ENCODE measurements at places on chromosomes 11 and 22. TPM values are rescaled to one million over a fixed set of nuclear protein-coding genes. Genes with fewer than 3 reads are reported as not detected.

DNA sequence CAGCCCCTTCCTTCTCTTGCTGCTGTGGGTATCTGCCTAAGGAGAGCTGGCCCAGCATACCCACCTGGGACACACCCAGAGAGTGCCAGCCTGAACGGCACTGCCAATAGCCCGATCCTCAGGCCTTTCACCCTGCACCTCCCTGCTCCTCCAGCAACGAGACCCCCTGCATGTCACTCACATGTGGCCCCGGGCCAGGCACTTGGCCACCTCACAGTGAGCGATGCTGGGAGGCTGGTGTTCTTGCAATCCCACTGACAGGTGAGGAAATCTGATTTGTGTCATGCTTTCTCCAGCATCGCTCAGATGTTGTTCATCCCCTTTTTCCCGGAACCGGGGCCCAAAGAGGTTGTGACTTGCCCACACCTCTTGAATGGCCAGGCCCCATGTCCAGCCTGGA, 20.5 kb downstream of the DAGLA start:
- DNase-seq: no peak

DNA sequence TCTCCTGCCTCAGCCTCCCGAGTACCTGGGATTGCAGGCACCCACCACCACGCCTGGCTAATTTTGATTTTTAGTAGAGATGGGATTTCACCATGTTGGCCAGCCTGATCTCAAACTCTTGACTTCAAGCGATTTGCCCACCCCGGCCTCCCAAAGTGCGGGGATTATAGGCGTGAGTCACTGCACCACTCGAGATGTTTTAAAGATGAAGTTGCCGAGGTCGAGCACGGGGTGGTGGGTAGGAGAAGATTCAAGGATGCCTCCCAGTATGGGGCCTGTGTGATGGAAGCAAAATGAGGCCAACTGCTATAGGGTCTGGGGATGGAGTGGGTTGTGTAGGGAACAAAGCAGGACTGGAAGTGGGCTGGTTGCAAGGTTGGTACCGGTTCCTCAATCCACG, 245.2 kb downstream of the MN1 start:
- no peak for DNase-seq

- peak; percentile 72 for DNase-seq
These were observed 3.4 kb upstream of the P2RY6 start for GRCh38 chr11:73268671-73269271.

GRCh38 chr11:85257837-85258236, 369.3 kb downstream of the DLG2 start:
- no peak for DNase-seq

- no peak for DNase-seq
These were observed 64.3 kb downstream of the ETS1 start for GRCh38 chr11:128522943-128523518.

DNA sequence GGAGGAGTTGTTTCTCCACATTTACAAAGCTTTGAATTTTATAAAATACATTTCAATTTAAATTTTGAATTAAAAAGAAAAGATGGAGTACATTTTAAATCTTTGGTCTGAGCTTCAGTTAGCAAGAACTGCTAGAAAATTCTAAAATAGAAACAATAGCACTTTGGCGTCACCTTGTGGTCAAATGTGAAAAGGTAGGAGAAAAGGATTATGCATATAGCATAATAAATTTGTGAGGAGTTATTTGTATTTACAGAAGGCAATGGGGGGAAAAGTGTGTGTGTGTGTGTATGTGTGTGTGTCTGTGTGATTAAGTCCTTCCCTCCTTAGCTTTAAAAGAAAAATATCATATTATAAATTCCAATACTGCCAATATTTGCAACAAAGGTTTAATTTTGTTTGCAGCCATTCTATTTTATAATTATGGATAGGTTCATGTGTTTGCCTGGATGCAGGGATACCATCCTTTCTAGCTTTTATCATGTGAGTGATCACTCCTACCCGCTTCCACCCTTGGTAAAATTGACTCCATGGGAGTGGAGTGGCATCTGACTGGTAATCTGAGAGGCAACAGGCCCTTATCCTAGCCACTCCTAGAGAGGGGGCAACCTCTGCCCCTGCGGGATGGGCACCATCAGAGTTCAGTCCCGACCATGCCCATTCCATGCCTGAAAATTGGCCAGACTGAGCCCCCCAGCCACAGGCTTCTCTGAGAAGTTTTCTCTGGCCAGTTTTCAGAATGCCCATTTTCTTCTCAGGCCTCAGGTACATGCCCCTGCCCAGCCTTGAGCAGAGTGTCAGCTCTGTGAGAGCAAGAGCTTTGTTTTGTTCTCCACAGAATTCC, 13.6 kb upstream of the LGR4 start:
- no peak for DNase-seq

GRCh38 chr22:31876156-31876920, 68.0 kb upstream of the YWHAH start:
- DNase-seq: no peak

The OR10D3 gene
- total RNA-seq: not detected

The GAB4 gene
- not detected for total RNA-seq

GRCh38 chr11:121929581-121929980, 186.4 kb downstream of the BLID start:
- DNase-seq: no peak

GRCh38 chr11:19864141-19865140, 151.8 kb downstream of the NAV2 start:
- DNase-seq: no peak

DNA sequence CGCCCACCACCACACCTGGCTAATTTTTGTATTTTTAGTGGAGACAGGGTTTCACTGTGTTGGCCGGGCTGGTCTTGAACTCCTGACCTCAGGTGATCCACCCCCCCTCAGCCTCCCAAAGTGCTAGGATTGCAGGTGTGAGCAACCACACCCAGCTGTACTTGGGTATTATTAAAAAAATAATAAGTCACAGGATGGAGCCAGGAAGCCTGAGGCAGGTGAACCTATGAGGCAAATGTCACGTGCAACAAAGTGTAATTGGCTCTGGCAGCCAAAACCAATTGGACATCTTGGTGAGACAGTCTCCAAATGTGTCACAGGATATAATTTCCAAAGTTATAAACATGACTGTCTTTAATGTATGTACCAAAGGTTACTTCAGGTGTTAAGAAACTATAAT, 24.0 kb upstream of the MALAT1 start:
- DNase-seq: no peak

The GP1BB gene
- total RNA-seq: not detected

GRCh38 chr11:25057861-25058260, 561.0 kb downstream of the LUZP2 start:
- DNase-seq: no peak

GRCh38 chr11:17391493-17392355, 3.3 kb upstream of the KCNJ11 start:
- DNase-seq: no peak

The CCDC117 gene
- total RNA-seq: 19.6 TPM

DNA sequence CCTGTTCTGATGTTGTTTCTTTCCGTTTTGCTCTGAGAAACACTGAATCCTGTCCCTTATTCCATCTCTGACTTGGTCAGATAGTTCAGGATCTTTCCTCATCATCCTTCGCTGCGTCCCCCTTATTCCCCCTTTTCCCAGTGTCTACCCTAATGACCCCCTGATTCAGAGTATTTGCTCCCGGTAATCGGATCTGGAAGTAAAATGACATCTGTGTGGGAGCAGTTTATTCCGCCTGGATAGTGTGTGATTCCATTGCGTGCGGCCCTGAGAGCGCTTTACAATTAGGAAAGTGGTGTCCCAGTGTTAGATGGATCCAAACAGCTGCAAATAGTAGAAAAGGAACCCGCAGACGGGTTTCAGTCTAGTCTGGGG, 606 bp downstream of the DRG1 start:
- DNase-seq: peak; percentile 20

The LDHAL6A gene
- not detected for total RNA-seq

DNA sequence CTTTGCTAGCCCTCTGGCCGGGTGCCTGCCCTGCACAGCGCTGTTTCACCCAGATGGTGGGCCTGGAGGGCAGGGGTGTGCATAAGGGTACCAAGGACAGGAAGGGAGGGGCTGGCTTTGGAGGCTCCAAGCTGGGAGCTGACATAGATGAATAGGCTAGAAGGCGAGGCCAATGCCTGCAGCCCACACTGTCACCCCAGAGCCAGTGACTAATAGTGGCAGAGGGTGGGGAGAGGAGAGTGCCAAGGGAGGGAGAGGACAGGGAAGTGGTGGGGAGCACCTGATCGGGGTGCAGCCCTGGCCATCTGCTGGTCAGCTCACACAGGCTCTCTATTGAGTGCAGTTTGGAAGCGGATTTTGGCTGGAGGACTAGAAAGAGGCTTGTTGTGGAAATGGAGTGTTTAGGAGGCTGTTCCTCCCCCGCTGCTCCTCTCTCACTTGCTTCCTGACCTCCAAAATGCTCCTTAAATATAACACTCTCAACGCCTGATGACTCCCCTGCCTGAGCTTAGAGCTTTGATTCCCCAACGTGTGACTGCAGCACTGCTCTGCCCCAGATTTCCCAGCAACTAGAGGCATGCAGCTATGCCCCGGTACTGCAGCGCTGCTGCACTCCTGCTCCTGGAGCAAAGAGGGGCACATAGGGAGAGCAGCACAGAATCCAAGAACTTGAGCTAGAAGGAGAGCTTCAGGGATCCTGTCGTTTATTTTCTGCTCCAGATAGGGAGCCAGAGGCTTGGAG, 89.2 kb downstream of the GRAMD1B start:
- DNase-seq: no peak

The SAAL1 gene
- total RNA-seq: 10.2 TPM

DNA sequence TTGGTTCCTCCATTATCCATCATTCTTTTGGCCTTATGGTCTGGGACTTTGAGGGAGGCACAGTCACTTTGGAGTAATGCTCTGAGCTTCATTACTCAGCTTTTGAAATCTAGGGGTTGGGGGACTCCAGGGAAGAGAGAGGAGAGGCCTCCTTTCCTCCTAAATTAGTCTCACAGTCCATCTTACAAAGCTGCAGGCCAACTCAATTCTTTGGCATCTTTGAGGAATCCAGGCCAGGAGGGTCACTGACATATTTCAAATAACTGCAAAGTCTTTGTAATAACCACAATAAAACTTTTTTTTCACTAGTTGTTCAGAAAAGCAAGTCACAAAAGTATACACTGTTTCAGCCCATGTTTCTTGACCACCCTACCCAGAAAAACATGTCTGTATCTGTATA, 73.3 kb upstream of the FAR1 start:
- no peak for DNase-seq

DNA sequence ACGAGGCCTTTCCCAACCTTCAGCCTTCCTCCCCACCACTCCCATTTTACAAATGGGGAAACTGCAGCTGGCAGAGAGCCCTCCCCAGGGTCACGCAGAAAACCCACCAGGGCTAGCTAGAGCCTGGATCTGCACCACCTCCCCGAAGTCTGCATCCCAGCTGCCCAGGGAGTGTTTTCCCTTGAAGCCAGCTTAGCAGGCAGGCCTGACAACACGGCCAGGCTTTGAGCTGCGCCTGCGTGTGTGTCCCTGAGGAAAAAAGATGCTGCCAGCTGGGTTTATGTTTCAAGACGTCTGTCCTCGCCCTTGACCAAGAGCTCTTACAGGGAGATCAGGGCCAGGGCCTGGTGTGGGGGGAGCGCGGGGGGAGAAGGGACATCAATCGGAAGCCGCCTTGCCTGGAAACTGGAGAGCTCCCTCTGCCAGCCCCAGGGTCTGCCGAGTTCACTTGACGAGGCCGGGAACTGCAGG, 20.3 kb downstream of the WNT11 start:
- DNase-seq: peak; percentile 89

DNA sequence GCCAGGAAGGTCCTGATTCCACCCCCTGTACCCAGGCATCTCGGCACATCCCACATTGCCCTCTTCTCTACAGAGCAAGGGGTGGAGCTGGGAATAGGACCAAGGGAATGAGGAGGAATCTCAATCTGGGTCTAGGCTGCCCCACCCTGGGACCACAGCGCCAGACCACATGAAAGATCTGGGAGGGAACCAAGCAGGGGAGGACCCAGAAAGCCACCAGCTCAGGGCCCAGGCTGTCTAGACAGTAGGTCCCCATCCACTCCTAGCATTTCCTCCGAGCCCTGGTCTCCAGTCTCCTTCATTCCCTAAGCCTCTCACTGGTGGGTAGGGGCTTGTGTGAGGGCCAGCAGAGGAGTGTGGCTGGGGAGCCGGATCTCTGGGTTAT, 11.6 kb downstream of the PHLDB1 start:
- peak; percentile 93 for DNase-seq

DNA sequence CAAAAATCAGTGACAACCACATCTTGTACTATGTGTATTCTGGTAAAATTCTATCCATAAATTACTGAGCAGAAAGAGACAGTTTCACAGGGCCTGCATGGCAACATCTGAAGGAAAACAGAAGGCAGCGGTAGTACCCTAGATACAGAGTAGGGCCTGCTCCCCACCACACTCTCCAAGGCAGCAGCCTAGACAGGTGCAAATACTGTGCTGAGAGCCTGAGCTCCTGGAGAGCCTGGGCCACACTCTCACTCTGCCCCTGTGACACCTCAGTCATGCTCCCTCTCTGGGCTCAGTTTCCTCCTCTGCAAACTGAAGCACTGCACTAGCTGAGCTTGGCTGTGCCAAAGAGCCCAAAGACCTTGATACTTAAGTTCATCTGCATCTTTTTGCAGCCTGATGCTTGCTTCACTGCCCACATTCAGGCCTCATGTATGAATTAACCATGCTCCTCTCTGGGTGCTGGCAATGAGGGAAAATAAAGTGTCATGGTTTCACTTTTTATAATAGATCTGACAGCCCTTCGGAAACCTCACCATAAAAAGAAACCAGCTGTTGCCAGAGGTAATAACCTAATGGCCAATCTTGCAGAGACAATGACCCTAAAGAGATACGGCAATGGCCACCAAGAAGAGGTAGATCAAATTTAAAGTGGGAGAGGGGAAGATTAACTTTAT, 104.7 kb downstream of the PLEKHA7 start:
- no peak for DNase-seq

The HTR3A gene
- total RNA-seq: not detected

DNA sequence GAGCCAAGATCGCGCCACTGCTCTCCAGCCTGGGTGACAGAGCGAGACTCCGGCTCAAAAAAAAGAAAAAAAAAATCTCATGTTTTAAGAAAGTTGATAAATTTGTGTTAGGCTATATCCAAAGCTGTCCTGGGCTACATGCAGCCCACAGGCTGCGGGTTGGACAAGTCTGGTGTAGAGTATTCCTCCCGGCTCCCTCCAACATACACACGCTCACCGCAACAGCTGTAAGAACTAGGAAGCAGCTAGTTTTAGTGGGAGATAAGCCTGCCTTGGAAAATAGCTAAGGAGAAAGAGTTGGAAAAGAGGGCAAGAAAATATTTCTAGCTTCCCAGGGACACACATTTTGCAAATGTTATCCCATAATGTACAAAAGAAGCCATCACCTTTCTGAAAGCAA, 46.6 kb downstream of the CELF1 start:
- DNase-seq: no peak
